ENCODE measurements at places on chromosomes 4 and X.
A peak's percentile ranks its signal among the peaks of the same experiment; 100 is the strongest.

DNA sequence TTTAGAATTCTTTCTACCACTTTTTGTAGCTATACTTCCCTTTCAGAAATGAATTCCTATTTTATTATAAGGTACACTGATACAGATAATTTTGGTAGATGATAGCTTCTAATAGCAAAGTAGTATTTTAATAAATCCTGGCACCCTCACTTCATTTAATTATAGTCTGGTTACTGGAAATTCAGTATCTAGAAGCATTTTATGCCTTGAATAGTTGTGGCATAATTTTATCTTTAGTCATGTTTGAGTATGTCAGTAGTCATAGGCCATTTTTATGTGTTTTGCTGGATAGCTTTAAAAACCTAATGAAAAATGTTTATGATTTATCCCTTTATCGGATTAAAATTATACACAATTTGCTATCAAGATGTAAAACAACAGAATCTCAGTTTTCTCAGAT is 92.3 kb downstream of the DIAPH2 start:
- DNase-seq = no peak

DNA sequence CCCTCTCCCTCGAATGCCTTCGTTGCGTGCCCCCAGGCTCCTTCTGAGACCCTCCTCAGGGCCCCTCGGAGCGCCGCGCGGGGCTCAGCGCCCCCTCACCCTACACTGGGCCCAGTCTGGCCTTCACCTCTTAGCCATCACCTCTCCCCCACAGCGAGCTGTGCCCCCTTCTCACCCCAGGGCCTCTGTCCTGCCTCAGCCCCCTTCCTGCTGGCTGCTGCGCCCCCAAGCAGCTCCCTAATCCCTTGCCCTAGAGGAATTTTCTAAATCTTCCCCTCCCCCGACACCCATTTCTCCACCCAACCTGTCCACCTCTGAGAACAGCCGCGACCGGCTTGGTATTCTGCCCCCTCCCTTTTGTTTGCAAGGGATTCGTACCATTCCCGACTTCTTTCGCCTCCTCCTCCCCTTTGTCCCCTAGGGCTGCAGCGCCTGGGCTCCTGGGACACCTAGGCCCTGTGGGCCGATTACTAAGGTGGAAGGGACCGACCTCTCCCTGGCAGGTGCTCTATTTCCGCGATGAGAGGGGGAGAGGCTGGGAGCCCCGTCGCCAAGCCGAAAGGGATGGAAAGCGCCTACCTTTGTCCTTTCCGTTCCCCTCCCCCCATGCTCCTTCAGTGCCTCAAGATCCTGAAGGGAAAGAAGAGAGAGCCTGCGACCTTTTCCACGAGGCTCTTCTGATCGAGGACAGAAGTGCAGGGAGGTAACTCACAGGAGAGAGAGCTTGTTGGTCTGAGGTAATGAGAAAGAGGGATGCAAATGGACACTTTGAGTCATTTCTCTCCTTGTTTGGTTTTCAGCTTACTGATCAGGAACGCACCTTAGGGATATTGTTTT is 10.9 kb downstream of the DLG3 start:
- peak; percentile 18 for DNase-seq

GRCh38 chr4:185396724-185397385 is at the start of gene ANKRD37:
TSS of gene ANKRD37 (plus strand) at chr4:185396841. CDS start at chr4:185396924, 83 bp downstream.
- no peak for DNase-seq

- DNase-seq = no peak
Observed at GRCh38 chr4:15654593-15655222, 449 bp downstream of the FBXL5 start.

- DNase-seq = no peak
Observed at GRCh38 chr4:156628858-156629257, 342.7 kb downstream of the PDGFC start.

Measured in nephron progenitor cell (in vitro differentiated cells).